ENCODE measurements at places on chromosomes 16 and 17.
A peak's percentile ranks its signal among the peaks of the same experiment; 100 is the strongest.

GRCh38 chr16:56787167-56787566, 57.2 kb downstream of the NUP93 start:
- no peak for DNase-seq

GRCh38 chr17:47733674-47734410, 806 bp downstream of the TBX21 start:
- no peak for DNase-seq

- DNase-seq = no peak
Measured at GRCh38 chr17:64920419-64921172, 1.3 kb upstream of the LRRC37A3 start.

DNA sequence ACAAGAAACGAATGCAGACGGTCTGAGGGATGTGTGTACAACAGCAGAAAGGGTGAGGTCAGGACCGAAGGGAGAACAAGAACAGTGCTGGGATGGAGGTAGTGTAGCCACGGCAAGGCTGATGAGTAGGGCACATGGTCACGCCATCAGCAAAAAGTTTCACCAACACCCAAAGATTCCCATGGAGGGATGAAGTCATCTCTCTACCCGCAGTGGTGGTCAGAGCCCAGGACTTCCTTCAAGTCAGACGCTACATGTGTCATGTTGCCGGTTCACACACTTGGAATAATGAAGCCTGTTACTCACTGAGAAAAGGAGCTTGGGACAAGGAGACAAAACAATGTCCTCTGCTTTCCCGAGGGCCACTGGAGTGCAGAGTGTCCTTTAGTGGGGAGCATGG, 79.7 kb downstream of the SALL1 start:
- no peak for DNase-seq

- DNase-seq = no peak
Measured at GRCh38 chr17:19239544-19239943, 2.4 kb downstream of the EPN2 start.

DNA sequence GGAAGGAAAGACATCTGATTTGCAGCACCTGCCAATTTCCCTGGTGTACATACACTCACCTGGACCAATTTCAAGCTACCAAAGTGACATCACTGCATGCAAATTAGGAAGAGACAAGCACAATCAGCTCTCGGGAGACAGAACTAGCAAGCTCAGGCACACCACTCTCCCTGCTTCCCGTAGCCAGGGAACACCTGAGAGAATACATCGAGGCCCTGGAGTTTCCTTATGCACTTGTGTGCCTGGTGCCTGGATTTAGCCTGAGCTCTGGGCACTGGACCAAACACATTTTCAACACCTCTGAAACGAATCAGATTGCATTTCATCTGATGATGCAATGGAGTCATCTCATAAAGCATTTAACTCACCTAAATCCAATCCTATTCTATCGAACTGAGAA, 110.5 kb downstream of the HS3ST2 start:
- no peak for DNase-seq

- DNase-seq = no peak
Measured at GRCh38 chr16:85571813-85572619, 41.1 kb upstream of the GSE1 start.

DNA sequence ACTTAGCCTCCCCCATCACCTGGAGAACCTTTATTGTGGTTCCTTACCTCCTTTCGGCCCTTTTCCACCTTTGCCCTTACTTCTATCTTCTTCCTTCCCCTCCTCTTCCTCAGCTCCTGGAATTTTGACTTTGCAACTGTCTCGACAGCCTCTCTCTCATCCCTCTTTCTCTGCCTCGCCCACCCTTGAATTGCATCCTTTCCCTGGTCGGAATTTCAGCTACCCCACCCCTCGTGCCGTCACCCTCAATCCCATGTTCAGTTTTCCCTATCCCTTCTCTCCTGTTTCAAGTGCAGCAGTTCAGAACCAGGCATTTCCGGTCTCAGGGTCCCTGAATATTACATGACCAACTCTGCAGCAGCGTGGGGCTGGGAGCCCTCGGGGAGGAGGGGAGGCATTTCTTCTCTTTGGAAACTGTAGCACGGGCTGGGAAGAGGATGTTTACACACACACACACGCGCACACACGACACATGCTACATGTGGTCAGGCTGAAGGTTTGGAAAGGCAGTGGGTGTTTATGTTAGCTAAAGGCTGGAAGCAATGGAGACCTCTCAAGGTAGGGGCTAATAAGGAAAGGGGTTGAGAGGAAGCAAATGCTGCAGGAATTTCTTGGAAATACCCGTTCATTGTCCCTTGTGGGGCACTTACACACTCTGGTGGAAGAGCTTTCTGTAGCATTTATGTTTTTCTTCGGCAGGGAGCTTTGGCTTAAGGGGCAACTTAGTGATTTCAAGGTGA, 971 bp downstream of the MINK1 start:
- no peak for DNase-seq

- peak; percentile 24 for DNase-seq
Measured at GRCh38 chr17:28925912-28926365, 23.1 kb upstream of the DHRS13 start.

DNA sequence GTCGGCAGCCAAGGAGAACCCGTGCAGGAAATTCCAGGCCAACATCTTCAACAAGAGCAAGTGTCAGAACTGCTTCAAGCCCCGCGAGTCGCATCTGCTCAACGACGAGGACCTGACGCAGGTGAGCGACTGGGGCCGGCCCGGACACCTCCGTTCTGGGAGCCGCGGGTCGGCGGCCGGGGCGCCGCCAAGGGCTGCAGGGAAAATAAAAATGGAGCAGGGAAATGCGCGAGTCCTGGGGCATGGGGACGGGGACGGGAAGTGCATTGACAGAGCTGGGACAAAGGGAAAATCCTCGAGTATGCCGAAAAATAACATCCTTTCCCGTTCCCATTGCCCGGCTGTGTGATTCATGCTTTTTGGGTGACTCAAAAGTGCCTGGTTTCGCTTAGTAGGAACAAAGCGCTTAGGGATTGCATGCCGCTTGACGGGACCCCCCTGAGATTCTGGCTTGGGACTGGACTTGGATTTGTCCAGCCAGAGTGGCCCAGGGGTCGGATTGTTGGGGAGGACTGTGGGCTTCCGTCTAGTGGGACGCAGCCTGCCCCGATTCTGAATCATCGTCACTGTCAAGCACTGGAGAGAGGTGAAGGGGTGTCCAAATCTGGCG, 699 bp downstream of the MPRIP start:
- no peak for DNase-seq

GRCh38 chr16:53891409-53892139, 187.6 kb downstream of the FTO start:
- DNase-seq = no peak

GRCh38 chr17:39854909-39855308, 9.2 kb downstream of the IKZF3 start:
- DNase-seq = no peak

DNA sequence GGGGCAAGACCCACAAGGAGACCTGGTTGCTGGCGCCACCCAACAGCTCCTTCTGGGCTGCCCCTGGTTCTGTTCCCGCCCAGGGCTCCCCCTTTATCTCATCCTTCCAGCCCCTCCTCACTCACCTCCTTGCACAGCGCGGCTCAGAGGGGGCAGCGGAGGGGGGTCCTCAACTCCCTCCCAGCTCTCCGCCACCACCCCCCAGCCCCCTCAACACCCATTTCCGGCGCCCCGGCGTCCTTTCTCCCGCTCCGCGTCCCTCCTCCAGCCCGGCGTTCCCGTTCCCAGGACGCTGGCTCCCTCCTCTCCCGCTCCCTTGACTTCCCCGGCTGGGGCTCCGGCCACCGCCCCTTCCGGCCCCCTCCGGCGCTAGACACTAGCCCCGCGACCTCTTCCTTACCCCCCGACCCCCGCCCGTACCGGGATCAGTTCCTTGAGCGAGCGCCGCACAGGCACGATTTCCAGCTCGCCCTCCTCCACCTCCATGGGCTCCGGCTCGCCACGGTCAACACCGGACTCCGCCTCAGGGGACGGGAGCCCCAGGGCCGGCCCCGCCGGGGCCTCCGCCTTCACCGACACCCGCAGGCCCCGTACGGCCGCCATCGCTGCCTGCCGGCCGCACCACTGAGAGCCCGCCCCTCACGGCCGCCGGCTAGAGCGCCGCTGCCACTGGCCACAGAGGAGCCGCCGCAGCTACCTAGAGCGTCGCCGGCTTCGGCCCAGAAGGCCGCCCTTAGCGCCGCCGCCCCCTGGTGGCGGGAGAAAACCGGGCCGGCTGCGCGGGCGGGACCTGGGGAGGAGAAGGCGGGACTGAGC, at the start of gene NCBP3:
TSS of gene NCBP3 (minus strand) at position 626 of the 816 bp plus-strand sequence. CDS start at position 603, 23 bp downstream.
- DNase-seq = peak; percentile 77

GRCh38 chr16:8727131-8727806, 52.9 kb downstream of the ABAT start:
- no peak for DNase-seq

DNA sequence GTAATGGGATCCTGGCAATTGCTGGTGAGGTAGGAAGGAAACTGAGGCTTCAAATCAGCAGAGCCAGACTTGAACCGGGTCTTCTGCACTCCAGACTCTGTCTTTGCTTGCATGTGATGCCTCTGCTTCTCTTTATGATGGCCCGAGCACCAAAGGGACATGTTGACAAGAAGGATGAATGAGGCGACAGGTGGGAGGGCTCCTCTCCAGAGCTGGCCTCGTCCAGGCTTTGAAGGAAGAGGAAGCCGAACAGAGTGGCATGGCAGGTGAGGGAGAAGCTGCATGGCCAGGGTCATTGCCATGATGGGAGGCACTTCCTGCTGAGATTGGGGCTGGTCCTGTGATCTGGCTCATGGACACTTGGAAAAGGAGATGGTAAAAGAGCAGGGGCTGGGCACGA, 40.8 kb downstream of the AKAP1 start:
- no peak for DNase-seq

DNA sequence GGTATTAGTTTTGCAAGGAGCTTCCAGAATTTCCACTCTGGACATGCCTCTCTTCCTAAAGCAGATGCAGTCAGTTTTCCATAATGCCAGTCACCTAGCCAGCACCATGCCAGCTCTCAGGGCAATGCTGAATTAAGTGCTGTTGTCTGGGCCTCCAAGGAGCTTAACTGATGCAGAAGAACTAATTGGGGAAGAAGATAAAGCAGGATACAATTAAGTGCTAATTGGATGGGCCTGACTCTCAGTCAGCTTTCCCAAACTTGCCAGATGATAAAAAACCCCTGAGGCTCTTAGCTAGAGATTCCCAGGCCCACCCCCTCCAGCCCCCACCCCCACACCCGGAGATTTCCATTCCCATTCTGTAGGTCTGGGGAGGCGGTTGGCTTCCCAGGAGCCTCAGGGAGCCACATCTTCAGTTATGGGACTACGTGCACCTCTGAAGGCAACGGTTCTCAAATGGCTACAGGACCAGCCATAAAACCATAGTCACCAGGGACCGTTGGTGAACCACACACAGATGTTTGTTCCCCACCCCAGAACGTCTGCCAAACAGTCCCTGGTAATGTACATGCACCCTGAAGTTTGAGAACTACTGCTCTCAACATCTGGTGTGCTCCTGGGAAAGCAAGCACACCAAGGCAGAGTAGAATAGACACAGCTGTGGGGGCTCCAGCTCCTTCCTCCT, 499.1 kb upstream of the CDH5 start:
- no peak for DNase-seq

- peak; percentile 30 for DNase-seq
Measured at GRCh38 chr16:14489460-14489859, 140.6 kb downstream of the PARN start.

- DNase-seq = no peak
Measured at GRCh38 chr16:22844416-22844815, 30.5 kb downstream of the HS3ST2 start.

- DNase-seq = no peak
Measured at GRCh38 chr17:71759422-71760060, 361.3 kb upstream of the SOX9 start.

DNA sequence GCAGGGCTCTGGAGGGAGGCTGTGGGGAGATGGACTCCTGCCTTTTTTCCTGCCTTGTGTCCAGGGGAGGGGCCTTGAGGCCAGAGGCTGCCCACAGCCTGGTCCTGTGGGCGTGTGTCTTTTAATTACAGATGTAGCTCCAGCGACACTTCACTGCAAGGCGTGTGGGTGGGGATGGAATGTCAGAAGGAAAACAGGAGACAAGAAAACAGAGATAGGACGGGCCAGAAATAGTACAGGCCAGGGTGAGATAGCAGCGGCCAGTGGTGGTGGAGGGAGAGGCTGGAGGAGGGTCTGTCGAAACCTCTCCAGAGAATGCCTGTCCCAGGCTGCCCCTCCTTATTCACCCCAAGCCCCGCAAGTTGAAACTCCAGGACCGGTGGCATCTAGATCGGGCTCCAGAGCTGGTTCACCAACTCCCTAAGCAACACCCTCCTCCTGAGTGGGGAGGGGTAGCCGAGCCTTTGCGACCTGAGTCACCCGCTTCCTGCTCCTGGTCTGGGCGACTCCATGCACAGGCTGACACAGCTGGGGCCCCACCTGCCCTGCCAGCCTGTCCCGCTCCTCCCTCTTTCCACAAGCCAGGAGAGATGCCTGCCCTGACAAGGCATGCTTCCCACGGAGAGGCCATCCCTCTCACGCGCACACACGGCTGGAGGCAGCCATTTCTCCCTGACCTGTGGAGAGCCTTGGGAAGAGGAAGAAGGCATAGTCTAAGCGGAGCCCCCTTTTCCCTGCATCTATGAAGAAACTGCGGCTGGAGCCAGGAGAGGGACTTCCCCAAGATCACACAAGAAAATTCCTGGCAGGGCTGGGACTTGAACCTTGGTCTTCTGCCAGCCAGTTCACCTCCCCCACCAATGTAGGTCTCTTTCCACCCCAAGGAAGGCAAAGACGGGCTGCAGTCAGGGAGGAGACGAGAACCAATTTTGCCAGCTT, 6.6 kb upstream of the JUP start:
- peak; percentile 77 for DNase-seq

GRCh38 chr16:83935858-83936255, 17.2 kb upstream of the OSGIN1 start:
- DNase-seq = no peak

- DNase-seq = no peak
Measured at GRCh38 chr16:89506791-89507191, 1.4 kb upstream of the SPG7 start.

DNA sequence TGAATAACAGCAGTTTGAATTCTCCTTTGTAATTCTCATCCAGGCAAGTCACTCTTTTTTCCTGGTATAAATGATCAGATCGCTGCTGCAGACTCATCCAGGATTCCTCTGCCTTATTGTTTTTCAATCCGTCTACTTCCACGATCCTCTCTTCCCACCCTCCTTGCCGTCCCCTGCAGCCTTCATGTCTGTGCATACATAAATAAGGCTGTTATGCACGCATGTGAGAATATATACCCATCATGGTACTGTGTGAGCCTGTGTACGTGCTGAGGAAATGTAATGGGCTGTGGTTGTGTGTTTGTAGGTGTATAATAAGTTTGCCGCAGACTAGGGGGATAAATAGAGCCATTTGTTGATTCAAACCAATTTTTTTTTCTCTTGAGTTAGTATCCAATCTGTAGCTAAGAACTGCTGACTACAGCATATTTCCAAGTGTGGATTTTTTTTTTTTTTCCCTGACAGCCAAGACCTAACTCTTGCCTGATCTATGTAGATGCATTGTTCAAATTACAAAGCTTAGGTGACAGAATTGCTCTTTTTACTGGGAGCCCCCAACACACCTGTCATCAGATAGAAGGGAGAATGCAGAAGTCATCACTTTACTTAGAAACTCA, 62.2 kb downstream of the RBFOX1 start:
- DNase-seq = no peak

Measured in kidney glomerular epithelial cell (primary cell).